AG08396 (cell line): ENCODE measurements at places on chromosomes 1 and 21.
A peak's percentile ranks its signal among the peaks of the same experiment; 100 is the strongest.

DNA sequence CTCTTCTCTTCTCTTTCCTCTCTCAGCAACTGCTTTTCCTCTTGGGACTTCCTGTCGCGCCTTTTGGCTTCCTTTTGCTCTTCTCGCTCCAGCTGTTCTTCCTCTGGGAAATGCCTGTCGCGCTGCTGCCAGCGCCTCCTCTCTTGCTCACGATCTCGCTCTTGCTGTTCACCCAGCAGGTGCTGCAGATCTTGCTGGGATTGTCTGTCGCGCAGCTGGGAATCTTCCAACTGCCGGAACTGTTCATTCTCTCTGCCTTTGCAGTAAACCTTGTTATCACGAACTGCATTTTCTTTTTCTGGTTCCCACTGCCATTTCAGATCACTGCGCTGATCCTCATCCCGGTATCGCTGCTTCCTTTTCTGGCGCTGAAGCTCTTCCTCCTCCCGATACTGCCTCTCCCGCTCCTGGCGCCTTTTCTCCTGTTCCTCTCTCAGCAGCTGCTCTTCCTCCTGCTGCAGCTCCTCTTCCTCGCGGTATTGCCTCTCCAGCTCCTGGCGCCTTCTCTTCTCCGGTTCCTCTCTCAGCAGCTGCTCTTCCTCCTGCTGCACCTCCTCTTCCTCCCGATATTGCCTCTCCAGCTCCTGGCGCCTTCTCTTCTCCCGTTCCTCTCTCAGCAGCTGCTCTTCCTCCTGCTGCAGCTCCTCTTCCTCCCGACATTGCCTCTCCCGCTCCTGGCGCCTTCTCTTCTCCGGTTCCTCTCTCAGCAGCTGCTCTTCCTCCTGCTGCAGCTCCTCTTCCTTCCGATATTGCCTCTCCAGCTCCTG is 5.8 kb downstream of the TCHH start:
- DNase-seq, result no peak

GRCh38 chr1:19967808-19968207 is 11.6 kb downstream of the PLA2G2A start:
- DNase-seq, result no peak

DNA sequence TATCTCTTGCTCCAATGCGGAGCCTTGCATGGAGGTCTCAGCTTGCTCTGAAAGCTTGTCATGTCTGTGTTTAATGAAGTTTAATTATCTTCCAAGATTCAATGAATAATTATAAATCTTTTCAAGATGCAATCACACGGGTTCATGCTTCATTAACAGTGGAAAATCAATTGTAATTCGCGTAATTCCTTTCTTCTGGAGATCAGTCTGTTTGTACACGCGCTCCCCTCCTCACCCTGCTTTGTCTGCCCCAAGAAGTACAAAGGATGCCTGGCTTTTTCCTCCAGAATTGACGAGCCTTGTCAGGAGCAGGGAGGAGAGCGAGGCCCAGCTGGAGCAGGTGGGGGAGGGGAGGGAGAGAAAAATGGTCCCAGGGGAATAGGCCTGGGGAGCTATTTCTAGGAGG is 65.0 kb upstream of the DISP3 start:
- DNase-seq, result no peak

DNA sequence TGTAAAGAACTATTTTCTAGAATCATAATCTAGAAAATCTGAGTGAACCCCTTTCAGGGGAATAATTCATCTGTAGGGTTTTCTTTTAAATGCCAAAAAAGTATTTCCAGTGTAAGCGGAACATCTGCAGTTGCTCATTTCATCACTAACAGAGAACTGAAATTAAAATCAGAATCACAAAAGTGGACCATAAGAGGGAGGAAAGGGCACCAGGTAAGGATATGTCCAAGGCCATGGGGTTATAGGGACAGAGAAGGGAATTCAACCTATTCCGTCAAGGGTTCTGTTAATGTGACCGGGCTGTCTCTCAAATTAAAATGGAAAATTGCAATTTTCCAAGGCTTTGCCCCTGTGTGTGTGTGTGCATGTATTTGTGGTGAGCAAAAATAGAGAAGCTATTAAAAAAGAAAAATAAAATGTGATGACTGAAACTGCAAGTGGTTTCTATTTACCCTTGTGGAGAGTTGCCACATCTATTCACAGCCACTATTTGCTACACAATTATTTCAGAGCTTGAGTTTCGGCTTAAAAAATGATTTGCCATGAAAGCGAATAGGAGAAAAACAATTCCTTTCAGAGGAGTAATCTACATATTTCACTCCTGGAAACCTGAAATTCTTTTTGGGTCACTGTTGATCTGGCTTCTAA is 53.1 kb downstream of the APP start:
- no peak for DNase-seq

DNA sequence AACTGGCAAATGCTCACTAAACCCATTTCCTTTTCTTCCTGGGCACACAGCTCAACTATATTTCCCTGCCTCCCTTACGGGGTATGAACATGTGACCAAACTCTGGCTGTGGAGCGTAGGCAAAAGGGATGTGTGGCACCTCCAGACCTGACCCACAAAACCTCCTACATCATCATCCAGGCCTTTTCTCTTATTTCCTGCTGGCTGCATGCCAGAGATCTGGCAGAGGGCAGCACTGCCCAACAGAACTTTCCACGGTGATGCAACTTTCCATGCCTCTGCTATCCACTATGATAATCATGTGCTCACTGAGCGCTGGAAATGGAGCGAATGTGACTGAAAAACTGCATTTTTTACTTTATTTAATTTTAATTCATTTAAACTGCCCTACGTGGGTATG is 99.6 kb upstream of the CACNA1E start:
- no peak for DNase-seq

- peak; percentile 8 for DNase-seq
Measured at GRCh38 chr1:242522996-242523718, 1.3 kb downstream of the PLD5 start.

- DNase-seq, result no peak
Measured at GRCh38 chr21:45266518-45267389, 20.9 kb downstream of the POFUT2 start.

DNA sequence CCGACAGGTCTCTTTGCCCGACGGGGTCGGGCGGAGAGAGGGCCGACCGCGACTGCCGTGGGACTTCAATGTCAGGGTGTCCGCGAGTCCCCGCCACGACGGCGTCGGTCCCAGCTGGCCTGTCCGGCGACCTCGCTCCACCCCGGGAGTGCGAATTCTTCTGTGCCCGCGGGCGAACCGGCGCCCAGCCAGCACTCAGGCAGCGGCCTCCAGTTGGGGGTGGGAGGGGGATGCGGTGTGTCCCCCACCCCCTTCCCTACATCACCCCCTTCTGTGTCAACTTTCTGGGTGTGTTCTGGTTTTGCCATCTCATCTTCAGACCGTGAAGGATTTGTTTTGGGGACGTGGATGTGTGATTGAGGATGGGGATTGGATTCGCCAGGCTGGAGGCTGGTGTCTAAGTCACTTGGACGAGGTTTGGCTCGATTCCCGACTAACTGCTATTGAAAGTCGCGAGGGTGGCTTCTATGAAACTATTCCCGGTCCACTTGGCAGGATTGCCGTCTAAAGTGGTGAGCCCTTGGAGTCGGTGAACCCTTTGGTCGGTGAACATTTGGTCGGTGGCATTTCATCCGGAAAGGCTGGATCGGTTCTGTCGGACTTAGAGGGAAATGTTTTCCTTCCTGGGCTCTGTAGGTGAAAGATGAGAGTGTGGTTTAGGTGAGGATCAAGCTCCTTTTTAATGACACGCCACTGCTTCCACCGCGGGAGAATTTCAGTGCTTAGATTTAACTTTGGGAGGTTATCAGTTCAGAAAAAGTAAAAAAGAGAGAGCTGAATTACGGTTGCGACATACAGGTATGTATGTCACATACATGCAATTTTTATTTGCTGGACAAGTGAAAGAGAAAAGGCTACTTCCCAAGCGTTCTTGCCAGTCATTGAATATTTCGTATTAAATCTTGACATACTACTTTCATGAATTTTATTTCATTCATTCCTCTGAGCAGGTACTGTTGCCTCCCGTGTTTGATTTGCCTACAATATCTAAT is 771 bp downstream of the ABCD3 start:
- DNase-seq, result peak; percentile 43

GRCh38 chr1:211703812-211704537 is 28.6 kb upstream of the NEK2 start:
- DNase-seq, result no peak

GRCh38 chr1:229886636-229887035 is 180.4 kb upstream of the GALNT2 start:
- DNase-seq, result no peak

DNA sequence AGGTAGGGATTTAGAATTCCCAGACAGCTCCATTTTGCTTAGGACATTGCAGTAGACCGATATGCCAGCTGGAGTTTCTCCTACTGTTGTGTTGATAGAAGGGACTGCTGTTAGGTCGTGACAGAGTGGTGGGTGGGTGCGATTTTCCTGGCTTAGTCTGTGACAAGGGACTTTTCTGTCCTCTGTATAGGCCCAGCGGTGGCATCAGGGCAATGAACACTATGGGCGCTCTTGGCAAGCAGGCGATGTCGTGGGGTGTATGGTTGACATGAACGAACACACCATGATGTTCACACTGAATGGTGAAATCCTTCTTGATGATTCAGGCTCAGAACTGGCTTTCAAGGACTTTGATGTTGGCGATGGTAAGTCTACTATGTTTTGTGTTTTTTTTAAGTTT is 321.8 kb downstream of the ZP4 start:
- DNase-seq, result no peak

- DNase-seq, result no peak
Measured at GRCh38 chr1:58588396-58588795, 11.3 kb upstream of the TACSTD2 start.

GRCh38 chr1:223155153-223155552 is 12.1 kb upstream of the TLR5 start:
- DNase-seq, result no peak

GRCh38 chr1:159200769-159201168 is 3.9 kb upstream of the ACKR1 start:
- no peak for DNase-seq

GRCh38 chr1:180997843-180998504 is 24.7 kb downstream of the STX6 start:
- DNase-seq, result no peak

DNA sequence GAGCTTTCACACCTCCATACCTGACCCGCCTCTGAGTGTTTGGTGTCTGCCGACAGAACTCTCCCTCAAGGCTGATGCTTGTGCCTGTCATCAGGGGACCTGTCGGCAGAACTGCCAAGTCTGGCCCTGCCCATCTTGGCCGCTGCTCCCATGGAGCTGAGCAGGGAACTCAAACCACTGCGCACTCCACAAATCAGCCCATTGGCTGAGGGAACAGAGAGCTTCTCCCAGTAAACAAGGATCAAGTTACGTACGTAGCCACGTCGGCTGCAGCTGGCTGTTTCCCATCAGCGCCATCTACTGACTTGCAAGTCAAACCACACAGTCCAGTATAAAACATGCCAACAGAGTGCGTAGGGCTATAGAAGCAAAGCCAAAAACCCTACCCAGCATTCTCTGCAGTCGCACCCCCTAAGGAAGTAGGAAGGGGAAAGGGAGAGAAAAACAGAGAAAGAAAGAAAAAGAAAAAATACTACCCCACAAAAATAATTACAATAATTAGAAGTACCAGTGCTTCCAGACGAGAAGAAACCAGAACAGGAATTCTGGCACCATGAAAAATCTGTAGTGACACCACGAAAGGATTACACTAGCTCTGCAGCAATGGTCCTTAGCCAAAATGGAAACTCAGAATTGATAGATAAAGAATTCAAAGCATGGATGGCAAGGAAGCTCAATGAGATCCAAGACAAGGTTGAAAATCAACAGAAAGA is 13.1 kb downstream of the KRTAP13-1 start:
- DNase-seq, result peak; percentile 1

DNA sequence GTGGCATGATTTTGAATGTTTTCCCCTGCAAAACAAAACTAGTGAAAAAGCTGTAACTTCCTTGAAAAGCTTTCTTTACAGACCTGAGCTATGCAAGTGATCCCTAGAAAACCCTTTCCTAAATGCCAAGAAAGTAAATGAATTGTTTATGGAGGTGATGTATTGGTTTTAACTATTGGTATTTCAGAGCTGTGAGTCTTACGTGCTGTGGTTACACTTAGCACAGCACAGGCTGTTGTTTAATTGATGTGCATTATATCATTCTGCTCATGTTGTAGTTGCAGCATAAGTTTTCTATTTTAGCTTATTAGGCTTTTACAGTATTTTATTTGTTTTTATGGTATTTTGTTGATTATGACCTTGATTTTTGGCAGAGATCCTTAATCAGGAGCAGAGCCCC is 74.1 kb upstream of the DYNLT5 start:
- DNase-seq, result no peak

DNA sequence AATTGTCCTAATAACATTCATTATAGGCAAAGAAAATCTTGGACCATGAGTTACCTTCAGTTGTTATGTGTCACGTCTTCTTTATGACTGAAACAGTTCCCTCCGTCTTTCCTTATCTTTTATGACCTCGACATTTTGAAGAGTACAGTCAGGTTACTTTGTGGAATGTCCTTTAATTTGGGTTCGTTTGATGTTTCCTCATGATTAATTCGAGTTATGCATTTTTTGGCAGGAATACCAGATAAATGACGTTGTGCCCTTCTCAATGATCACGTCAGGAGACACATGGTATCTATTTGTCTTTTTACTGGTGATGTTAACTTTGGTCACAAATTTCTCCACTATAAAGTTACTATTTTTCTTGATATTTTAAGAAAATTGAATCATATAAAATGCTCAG is 17.3 kb upstream of the KLF17 start:
- no peak for DNase-seq

DNA sequence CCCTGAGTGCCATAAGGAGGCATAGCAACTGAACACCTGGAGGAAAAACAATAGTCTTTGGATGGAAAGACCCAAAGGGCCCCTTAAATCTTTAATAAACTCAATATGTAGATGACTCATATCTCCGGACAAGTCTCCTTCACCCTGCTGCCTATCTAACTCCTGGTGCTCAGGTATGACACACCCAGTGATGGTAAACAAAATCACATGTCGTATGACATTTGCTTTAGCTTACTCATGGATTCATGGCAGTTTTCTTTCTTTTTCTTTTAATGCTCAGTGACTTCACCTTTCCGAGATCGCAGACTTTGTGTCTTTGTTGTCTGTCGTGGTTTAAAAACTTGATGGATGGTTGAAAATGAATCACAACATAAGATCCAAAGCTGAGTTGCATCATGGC is 208.5 kb upstream of the PROX1 start:
- DNase-seq, result no peak

GRCh38 chr1:116451702-116452101 is 78.7 kb downstream of the ATP1A1 start:
- no peak for DNase-seq
